ENCODE measurements at places on chromosomes 16 and 17.

GRCh38 chr17:70912716-70913485 is 743.6 kb downstream of the KCNJ2 start:
- DNase-seq: no peak

DNA sequence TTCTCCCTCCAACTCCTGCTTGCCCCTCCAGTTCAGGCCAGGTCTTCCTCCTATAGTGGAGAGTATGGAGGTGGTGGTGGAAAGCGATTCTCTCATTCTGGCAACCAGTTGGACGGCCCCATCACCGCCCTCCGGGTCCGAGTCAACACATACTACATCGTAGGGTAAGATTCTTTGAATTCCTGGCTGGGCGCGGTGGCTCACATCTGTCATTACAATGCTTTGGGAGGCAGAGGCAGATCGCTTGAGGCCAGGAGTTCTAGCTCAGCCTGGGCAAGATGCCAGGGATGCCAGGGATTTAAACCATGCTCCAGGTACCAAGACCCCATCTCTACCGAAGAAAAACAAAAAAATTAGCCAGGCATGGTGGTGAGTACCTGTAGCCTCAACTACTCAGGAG is 1.4 kb downstream of the ZG16 start:
- DNase-seq: no peak

GRCh38 chr17:67467500-67468455 is 90.7 kb downstream of the PITPNC1 start:
- DNase-seq: no peak

GRCh38 chr17:1934901-1935300 is 90.2 kb downstream of the RTN4RL1 start:
- DNase-seq: no peak

- no peak for DNase-seq
Measured at GRCh38 chr16:24617502-24617901, 78.1 kb downstream of the RBBP6 start.

GRCh38 chr17:13428611-13429042 is 173.1 kb downstream of the HS3ST3A1 start:
- DNase-seq: no peak

- no peak for DNase-seq
Measured at GRCh38 chr16:78189121-78189520, 89.7 kb downstream of the WWOX start.

DNA sequence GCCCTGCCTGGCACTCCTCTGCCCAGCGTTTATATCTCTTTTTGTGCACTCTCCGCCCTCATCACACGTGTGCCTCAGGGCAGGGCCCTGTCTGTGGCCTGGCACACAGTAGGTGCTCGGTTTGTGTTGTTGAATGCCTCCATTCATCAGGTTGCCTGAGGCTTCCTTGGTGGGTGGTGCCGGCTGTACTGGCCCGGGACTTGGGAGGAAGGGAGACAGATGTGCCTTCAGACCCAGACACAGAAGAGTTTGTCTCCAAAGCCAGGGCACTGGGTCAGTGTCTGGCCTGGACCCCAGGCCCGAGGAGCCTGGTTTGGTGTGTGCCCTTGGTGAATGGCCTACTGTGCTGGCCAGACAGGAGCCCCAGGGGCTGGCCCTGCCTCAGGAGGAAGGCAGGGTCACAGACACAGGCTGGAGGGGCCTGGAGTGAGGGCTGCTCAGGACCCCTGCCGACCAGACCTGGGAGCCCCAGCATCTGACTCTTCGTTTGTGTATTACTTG is 71.6 kb downstream of the RAI1 start:
- no peak for DNase-seq

DNA sequence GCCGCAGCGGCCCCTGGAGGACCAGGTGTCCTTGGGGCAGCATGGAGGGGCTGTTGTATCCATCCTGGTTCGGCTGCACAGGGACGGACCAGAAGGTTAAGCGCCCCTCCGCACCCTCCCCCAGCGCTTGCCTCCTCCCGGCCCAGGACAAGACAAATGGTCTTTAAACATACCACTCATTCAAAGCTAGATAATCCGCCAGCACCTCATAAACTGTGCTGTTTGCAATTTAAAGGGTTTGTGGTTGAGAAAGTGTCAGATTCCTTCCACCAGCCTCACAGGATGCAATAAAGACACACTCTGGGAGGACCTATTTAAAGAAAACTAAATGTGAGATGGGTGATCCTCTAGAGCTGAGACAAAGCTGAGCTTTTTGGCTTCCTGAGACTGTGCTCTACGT is 426.2 kb upstream of the EEF2KMT start:
- no peak for DNase-seq

GRCh38 chr17:56592487-56593085 is 913 bp upstream of the NOG start:
- peak; percentile 87 for DNase-seq

DNA sequence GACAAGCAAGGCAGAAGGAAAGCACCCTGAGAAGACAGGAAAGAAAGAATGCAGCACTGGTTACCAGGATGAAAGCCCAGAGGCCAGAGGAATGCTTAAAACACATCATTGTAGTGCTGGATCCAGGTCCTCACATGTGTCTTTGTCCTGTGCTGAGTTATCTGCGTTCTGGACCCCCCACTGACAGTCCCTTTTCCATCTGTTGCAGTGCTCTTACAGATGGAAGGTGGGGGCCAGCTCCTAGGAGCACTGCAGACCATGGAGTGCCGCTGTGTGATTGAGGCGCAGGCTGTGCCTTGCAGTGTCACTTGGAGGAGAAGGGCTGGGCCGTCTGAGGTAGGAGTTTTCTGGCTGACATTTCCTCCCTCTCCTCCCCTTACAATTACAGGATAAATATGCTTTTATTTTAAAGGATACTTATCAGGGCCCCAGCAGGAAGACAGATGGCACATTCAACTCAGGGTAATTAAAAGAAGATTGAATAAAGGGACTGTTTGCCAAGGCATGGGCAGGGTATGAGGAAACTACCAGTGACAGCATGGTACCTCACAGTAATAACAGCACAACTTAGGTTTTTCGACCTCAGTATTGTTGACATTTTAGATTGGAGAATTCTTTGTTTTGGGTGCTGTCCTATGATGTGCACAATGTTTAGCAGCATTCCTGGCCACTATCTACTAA is 3.0 kb downstream of the EME1 start:
- no peak for DNase-seq

- DNase-seq: peak; percentile 12
Measured at GRCh38 chr17:65698381-65699061, 137.1 kb upstream of the AXIN2 start.

DNA sequence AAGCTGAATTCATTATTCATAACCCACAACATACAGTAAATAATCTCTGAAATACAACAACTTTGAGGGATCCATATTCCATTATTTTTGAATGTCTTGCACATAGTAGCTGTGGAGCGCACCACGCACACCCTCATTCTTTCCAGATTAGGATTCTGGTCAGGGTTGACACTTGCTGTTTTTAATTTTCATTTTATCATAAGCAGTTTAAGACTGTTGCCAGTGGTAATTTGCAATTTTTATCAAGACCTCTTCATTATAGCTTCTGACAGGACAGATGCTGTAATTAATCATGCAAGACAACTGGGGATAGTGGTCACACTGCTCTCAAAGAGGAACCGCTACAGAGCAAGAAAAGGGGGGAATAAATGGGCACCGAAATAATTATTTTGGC is 109.7 kb downstream of the TOX3 start:
- DNase-seq: no peak

- DNase-seq: no peak
Measured at GRCh38 chr16:648071-648780, 939 bp upstream of the WDR90 start.

GRCh38 chr16:1505073-1505844 is 12.1 kb downstream of the TELO2 start:
- DNase-seq: no peak

DNA sequence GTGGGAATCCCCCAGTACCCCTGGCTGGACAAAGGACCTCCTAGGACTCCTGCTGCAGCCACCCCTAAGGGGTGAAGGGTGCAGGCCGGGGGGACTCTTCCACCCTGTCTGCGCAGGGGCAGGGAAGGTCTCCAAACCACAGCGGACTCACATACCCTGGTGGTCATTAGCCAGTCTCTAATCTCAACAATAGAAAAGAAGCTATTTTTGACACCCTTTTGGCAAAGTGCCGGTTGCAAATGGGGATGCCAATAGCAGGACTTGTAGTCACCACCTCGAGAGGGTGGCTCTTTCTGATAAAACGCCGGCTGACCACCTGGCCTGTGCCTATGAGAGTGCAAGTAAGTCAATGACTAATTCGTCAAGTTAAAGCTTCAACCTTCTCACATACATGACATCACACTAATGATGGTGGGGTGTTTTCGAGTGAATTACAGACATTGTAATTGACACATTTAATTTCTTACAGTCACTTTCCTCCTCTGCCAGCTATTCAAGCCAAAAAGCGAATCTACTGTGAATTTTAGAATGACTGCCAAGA is 23.1 kb upstream of the DNAH17 start:
- DNase-seq: no peak

- no peak for DNase-seq
Measured at GRCh38 chr16:27505297-27506236, 44.1 kb downstream of the GTF3C1 start.

DNA sequence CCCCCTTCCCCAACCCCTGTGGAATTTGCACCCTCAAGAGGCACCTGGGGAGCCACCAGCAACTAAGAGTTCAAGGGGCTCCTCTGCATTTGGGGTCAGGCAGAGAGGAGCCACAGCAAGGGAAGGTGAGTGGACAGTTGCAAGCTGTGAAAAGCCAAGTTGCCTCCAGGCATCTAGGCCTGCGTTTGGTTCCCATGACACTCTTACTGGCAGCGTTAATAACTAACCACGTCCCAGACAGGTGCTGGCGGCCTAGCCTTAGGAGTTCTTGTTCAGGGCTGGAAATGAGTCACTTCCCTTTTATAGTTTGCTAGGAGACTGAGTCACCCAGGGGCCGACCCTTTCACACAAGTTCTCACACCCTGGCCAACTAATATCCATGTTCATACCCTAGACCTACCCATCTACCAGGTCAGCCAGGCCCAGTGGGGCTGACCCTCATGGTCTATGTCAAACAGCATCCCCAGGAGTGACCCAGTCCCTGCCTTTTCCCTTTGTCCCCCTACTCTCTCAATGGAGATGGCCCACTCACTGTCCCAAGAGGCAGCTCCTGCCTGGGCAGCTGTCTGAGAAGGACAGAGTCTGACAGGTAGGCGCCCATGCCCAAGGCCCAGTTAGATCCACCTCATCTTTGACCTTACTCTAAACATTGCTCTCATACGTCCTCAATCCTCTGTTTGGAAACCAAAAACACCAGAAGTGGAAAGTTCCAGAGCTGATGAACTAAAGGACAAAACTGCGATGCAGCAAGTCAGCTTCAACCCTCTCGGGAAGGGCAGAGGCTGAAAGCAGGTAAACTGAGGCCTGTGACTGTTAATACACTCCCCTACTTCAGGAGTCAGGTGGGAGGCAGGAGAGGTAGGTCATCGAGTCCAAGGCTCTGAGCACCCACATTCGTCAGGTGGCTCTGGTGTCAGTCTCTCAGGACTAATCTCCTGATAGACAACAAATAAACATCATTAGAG is 300.6 kb downstream of the SOX9 start:
- DNase-seq: no peak

- DNase-seq: no peak
Measured at GRCh38 chr17:8391711-8392110, 5.9 kb downstream of the RNF222 start.

- DNase-seq: no peak
Measured at GRCh38 chr16:706189-707061, 824 bp upstream of the FBXL16 start.

GRCh38 chr16:2691491-2692248 is 9.3 kb downstream of the KCTD5 start:
- DNase-seq: no peak

DNA sequence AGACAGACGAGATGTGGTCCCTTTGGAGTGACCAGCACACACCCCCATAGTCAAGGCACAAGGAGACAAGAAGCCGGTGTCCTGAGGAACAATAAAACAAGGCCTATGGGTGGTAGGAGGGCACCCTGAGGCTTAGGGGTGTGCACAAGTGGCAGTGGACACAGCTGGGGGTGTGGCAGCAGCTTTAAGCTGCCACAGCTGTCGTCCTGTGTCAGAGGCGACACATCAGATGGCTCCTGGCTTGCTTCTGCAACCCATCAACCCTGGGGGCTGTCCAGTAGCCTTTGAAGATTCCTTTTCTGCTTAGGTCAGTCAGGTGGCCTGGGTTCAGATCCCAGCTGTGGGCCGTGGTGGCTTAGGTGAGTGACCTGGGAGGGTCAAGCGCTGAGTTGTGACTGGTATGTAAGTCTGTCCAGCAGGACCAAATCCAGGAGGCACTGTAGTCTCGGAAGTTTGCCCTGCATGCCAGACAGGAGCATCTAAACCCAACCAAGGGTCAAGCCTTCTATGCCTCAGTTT is 15.8 kb downstream of the DRC3 start:
- no peak for DNase-seq

- DNase-seq: no peak
Measured at GRCh38 chr16:9081843-9082242, 9.6 kb upstream of the HAPSTR1 start.

DNA sequence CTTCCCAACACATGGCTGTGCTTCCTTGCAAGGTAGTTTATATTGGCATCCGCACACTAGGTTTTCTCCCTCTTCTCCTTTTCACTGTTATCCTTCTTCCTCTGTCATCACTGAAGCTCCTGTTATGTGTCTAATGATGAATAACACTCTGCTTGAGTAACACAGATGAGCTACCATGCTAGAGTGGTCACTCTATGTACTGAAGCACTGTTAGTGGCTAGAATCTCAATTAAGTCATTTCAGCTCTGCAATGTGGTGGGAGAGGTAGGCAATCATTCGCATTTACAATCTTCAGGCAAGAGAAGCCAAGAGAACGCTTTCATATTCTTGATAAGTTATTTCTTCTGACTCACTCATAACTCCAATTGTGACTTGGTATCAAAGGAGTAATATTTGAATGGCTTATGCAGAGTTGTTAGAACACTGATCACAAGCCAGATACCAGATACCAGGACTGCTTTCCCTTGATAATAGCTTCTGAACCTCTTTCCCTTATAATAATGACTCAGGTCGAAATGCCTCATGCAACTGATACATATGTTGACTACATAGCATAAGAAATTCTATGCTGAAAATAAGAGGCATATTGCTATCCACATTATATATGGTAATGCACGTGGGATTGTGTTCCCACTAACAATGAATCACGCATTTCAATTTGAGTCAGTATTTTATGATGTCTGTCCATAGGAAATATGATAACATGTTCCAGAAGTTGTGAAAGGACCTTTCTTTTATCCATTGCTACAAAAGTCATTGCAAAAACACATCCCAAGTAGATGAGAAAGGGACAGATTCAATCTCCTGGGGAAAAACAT is 158.0 kb upstream of the HS3ST3A1 start:
- DNase-seq: no peak

DNA sequence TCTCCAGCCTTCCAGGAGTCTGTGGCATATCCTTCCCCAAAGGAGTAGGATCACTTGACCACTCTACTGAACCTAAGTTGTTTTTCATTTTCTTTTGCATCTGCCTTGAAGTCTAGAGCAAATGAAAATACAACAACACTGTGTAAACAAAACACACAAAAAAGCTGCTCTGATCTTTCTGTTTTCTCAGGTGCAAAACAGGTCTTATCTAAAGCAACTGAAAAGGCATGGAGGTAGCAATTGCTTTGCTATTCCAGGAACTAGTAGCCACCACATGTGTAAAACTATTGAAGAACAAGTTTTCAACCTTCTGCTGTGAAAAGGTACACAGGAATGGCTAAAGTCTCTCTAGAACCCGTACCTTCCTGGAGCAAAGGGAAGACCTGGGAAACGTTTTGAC is 127.1 kb downstream of the PITPNC1 start:
- DNase-seq: no peak

- no peak for DNase-seq
Measured at GRCh38 chr17:39970157-39970692, 7.4 kb downstream of the GSDMA start.

- no peak for DNase-seq
Measured at GRCh38 chr16:72044296-72044695, 10.0 kb upstream of the HP start.

GRCh38 chr16:19219836-19220235 is 51.8 kb downstream of the SYT17 start:
- no peak for DNase-seq

Measured in neuronal stem cell (in vitro differentiated cells).